A549 treated with Hydrocortisone at 1 μM for 4 hours (cell line): ENCODE measurements at places on chromosomes 12 and 14. TPM values are rescaled to one million over a fixed set of nuclear protein-coding genes. Genes with fewer than 3 reads are reported as not detected.

Gene DIO3
- total RNA-seq = 0.05 to 0.08 TPM (median 0.05 TPM) in 4 of 5 replicates, not detected in the other

Gene DHRS4L2
- total RNA-seq = 23.3 to 33.3 TPM (median 29.5 TPM) in 5 replicates

Gene IFNG-AS1
- not detected in 5 replicates for total RNA-seq

Gene TMEM132C
- not detected in 5 replicates for total RNA-seq

Gene KCNH3
- total RNA-seq = 1.7 to 3.3 TPM (median 2.1 TPM) in 5 replicates

Gene HOXC6
- 3.8 to 4.8 TPM (median 4.7 TPM) in 5 replicates for total RNA-seq

Gene RFX4
- 0.03 TPM in 1 of 5 replicates, not detected in the others for total RNA-seq

Gene LBHD2
- total RNA-seq = 0.16 to 0.24 TPM in 2 of 5 replicates, not detected in the others

Gene MANSC4
- total RNA-seq = not detected in 5 replicates

Gene OR4K14
- total RNA-seq = not detected in 5 replicates

Gene TPPP2
- not detected in 5 replicates for total RNA-seq

Gene MYH6
- 0.03 to 0.16 TPM (median 0.12 TPM) in 5 replicates for total RNA-seq

Gene CD163L1
- total RNA-seq = 0.13 to 0.70 TPM (median 0.32 TPM) in 5 replicates

Gene EIF2S3B
- 0.43 to 0.97 TPM (median 0.52 TPM) in 5 replicates for total RNA-seq

Gene SERPINA6
- total RNA-seq = 0.92 to 1.4 TPM (median 1.2 TPM) in 5 replicates

Gene GALNT8
- not detected in 5 replicates for total RNA-seq

Gene STYX
- 4.8 to 7.2 TPM (median 5.5 TPM) in 5 replicates for total RNA-seq

Gene TMEM119
- 0.17 to 0.20 TPM in 2 of 5 replicates, not detected in the others for total RNA-seq

Gene CHMP4A
- 77.5 to 105 TPM (median 83.7 TPM) in 5 replicates for total RNA-seq
